ENCODE measurements at places on chromosomes 4 and X.

- DNase-seq: no peak
These were observed 494.6 kb upstream of the FAM241A start for GRCh38 chr4:111650674-111651086.

DNA sequence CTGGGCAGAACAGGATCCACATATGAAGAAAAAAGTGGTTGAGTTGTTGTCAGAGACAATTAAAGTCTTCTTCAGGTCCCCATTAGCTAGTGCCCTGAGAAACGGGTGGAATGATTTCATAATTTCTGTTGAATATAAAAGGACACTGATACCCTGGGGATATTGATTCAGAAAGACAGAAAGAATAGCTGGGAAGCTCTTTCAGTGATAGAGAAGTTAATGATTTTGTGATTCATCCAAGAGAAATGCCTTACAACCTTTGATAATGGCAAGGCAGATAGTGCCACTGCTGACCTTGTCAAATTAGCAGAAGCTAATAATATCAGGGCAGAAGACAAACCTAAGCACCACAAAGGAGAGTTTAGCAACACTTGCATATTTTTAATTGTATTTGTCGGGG is 37.9 kb downstream of the UNC5C start:
- DNase-seq: no peak

GRCh38 chrX:150148749-150149672 is 210.7 kb upstream of the EOLA2 start:
- DNase-seq: no peak

- no peak for DNase-seq
These were observed 220.0 kb downstream of the PPP3CA start for GRCh38 chr4:101127176-101127790.

- no peak for DNase-seq
These were observed 205.9 kb downstream of the AASDH start for GRCh38 chr4:56181140-56181953.

DNA sequence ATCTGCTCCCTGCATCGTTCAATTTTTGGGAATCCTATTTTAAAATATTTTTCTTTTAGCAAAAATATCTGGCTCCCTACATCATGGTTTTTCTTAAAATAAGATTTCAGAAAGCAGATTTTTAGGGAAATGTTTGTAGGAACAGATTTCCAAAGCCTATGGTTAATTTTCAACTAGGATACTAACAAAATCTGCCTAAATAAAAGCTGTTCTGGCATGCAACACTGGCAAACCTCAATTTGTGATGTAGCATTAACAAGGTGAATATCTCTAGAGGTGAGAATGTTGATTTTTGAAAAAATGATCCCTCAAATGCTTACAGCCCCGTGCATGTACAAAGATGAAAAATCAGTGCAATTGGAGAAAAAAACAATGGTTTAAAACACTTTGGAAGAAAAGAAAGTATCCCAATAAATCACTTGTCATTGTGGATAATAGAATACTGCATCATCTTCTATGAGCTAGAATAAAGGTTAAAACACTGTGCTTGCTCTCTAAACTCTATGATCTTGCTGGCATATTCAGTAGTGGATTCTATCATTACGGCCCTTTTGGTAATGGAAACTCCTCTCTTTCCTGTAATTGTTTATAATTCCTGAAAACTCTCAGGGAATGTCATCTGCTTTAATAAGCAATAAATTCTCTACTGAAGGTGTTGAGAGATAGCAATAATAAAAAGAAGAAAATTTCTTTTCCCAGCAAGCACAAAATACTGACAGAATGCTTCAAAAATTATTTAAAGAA is 97.6 kb downstream of the C4orf33 start:
- no peak for DNase-seq

DNA sequence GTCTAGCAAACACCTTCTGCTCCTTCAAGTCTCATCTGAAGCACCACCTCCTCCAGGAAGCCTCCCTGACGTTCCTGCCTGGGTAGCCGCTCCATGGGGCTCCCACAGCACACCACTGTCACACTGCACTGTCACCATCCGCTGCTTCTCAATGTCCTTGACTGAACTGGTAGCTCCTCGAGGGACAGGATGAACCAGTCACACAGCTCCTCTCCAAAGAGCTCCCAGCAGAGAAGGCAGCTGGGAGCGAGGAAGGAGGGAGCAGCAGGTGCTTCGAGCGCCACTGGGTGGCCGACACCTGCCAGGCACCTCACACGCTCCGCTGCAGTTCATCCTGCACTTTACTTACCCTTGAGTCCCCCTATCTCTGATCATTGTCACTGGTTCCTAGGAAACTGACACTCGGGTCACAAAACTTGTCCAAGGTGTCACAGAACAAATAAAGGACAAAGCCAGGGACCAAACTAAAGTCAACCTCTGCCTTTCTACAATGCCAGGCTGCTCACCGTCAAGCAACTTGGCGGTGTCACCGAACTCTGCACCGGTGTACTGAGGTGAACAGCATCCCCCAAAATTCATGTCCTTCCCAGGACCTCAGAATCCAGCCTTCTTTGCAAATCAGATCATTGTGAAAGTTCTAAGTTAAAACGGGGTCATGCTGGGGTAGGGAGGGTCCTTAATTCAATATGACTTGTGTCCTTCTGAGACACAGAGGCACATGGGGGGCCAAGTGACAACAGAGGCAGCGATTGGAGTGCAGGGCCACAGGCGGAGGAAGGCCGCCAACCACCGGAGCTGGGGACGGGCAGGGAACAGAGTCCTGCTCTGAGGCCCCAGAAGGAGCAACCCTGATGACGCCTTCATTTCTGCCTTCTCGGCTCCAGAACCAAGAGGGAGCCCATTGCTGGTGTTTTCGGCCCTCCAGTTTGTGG is 5.5 kb upstream of the S100P start:
- DNase-seq: no peak

DNA sequence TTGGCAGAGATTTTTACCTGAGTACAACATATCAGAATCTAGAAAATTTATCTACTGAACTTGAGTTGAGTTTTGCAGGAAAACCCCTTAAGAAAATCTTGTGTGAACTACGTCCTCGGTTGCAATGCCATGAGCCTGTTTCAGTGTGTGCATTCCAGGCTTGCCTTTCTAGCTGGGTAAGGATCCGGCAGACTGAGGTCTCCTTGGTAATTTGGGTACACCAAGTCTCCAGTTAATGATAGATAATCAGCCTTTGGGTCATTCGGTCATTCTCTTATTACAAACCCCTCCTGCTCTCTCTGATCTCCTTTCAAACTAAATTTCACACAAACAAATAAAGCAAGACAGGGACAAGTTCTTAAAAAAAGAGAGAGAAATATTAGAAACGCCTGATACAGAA is 5.9 kb upstream of the HAND2 start:
- no peak for DNase-seq

GRCh38 chr4:145523117-145523516 is 41.5 kb downstream of the SMAD1 start:
- no peak for DNase-seq

GRCh38 chr4:176964116-176964691 is 171.5 kb upstream of the VEGFC start:
- no peak for DNase-seq

Data from cerebellar nuclear complex (tissue), 1 donor.